ENCODE measurements at places on chromosomes 1 and 21.
A peak's percentile ranks its signal among the peaks of the same experiment; 100 is the strongest.

DNA sequence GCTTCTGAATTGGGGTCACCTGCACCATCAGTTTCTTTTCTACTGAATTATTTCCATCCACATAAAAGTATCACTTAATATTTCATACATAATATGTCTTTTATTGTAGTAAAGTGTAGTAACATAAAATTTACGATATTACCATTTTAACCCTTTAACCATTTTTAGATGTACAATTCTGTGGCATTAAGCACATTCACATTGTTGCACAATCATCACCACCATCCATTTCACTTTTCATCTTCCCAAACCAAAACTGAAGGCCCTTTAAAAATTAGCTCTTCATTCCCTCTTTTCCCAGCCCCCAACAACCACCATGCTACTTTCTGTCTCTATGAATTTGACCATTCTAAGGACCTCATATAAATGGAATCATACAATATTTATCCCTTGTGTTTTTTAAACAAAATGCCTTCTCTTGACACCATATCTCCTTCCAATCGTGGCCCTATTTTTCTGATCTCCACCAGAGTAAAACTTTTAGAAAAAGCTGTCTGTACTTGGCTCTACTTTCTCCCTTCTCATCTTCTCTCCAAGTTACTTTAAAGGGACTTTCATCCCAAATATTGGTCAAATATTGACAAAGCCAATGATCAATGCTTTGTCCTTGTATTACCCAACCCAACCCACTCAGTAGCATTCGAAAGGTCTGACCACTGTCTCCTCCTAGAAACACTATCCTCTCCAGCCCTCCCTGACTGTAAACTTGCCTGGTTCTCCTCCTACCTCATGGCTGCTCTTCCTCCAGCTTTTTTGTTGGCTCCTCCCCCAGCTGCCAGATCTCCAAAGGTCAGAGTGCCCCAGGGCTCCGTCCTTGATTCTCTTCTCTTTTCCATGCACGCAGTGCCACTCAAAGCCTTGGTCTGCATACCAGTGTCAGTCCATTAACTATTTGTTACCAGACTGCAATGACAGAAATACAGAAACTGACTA is 44.7 kb downstream of the SLC30A10 start:
- no peak for DNase-seq
- H3K27me3 ChIP-seq = peaks cover 35% of the 10 kb centered on the region
- H3K36me3 ChIP-seq = no peaks in the 10 kb centered on the region
- no peaks in the 10 kb centered on the region for H3K4me1 ChIP-seq

DNA sequence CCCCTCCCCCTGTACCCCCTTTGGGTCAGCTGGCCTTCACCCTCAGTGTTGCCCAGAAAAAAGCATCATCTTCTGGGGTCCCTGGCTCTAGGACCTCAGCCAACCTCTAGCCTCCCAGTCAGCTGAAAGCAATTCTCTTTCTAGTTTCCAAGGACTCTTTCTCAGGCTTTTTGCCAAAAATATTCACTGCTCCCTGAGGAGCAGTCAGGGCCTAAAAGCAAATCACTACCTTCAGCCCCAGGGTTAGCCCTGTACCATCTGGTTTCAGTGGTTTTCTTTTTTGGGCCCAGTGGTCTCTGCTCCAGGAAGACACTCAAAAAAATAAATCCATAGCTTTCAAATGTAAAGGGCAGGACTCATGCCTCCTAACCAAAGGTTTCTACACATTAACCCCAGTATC is 3.1 kb upstream of the LMOD1 start:
- H3K4me1 ChIP-seq = peaks cover 9% of the 10 kb centered on the region
- peaks cover 2% of the 10 kb centered on the region for H3K36me3 ChIP-seq
- peaks cover 42% of the 10 kb centered on the region for H3K27me3 ChIP-seq
- no peak for DNase-seq
- no peak overlapping the region for H3K4me3 ChIP-seq
- H3K27ac ChIP-seq = no peak overlapping the region

- H3K4me1 ChIP-seq = no peaks in the 10 kb centered on the region
- H3K27me3 ChIP-seq = no peaks in the 10 kb centered on the region
- H3K27ac ChIP-seq = no peak overlapping the region
- peaks cover 5% of the 10 kb centered on the region for H3K36me3 ChIP-seq
Observed at GRCh38 chr21:46081862-46082712, 15.8 kb upstream of the COL6A2 start.

- H3K4me1 ChIP-seq = no peaks in the 10 kb centered on the region
- H3K27ac ChIP-seq = no peak overlapping the region
- no peaks in the 10 kb centered on the region for H3K36me3 ChIP-seq
- H3K4me3 ChIP-seq = no peak overlapping the region
- H3K27me3 ChIP-seq = peaks cover 26% of the 10 kb centered on the region
Observed at GRCh38 chr1:112307930-112308591, 88.0 kb upstream of the CTTNBP2NL start.

DNA sequence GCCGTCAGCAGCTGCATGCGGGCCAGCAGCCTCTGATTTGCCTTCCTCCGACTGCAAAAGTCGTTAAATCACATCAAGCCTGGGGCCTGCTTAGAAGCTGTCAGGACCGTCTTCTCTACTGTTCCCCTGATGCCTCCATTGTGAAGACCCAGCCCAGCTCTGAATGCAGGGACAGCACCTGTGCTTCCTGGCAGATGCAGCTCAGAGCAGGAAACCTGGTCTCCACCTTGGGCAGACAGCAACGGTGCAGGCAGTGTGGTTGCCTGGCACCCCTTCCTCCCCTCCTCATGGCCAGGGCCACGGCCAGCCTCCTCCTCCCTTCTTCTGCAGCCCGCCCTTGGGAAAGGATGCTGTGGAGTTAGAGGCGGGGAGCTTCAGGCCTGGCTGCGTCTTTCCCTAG is 92.3 kb upstream of the COL6A1 start:
- H3K4me1 ChIP-seq = peaks cover 81% of the 10 kb centered on the region
- no peak for DNase-seq
- peaks cover 9% of the 10 kb centered on the region for H3K36me3 ChIP-seq

DNA sequence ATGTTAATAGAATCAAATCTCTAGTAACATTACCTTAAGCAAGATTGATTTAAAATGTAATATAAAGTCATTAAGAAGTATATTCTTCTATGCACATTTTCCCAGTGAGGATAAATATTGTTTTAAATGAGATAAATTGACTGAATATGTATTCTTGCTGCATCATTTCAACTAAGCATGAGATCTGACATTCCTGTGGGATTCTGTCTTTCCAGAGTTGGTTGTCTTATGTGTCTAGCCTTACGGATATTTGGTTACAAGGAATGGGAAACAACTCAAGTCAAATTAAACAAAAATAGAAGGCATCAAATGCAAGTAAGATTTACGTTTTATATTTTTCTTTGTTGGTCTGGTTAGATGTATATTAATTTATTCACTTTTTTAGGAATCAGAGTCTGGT is 287.5 kb downstream of the PTGER3 start:
- peaks cover 3% of the 10 kb centered on the region for H3K36me3 ChIP-seq
- no peak overlapping the region for H3K27ac ChIP-seq
- H3K27me3 ChIP-seq = no peaks in the 10 kb centered on the region
- no peak for DNase-seq
- no peaks in the 10 kb centered on the region for H3K4me1 ChIP-seq
- H3K4me3 ChIP-seq = no peak overlapping the region

- H3K4me3 ChIP-seq = no peak overlapping the region
- peaks cover 8% of the 10 kb centered on the region for H3K4me1 ChIP-seq
- H3K36me3 ChIP-seq = peaks cover 62% of the 10 kb centered on the region
- no peaks in the 10 kb centered on the region for H3K27me3 ChIP-seq
- H3K27ac ChIP-seq = no peak overlapping the region
Observed at GRCh38 chr21:38818325-38818723, 12.6 kb downstream of the ETS2 start.

DNA sequence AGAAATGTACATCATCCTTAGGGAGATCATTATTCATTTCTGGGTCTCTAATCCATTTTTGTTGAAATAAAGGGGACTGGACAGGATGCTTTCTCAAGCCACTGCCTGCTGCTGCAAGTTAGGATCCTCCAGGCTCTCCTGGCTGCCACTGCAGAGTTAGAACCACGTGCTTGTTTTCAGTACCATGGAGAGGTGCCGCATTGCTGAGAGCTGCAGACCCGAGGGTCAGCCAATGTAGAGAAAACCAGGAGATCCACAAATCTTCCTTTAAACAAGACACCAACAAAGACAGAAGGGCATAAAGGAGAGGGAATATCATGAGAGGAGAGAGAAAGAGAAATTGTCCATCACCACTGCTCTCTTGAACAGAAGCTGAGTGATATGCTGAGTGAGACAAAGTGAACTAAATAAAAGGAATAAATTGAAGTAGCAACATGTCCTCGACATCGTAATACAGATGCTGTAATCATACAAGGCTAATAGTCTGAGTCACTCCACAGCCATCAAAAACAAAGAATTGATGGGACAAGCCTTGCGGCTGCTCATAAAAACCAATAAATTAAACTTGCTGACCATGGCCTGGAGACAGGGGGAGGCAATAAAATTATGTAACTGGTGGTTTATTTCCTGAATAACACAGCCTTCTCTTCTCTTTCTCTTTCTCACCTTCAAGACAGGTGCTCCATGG is 255.7 kb downstream of the OMA1 start:
- no peaks in the 10 kb centered on the region for H3K4me1 ChIP-seq
- H3K27ac ChIP-seq = no peak overlapping the region
- no peak for DNase-seq
- H3K36me3 ChIP-seq = peaks cover 2% of the 10 kb centered on the region
- H3K4me3 ChIP-seq = no peak overlapping the region
- no peaks in the 10 kb centered on the region for H3K27me3 ChIP-seq

DNA sequence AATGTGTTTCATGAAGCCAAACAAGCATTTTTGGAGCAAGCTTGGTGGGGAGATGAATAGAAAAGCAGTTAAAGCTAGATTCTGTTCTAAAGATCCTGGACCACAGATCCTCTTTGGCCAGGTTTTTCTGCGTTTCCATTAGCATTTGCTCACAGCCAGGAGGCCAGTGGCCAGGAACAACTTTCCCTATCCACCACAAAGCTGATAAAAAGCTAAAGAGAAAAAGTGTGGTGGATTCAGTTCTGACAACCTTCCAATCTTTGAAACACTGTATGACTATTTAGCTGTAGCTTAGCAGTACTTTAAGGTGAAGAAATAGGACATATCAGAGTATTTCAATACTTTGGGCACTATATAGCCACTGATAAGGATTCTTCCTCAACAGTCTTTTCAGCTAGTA is 3.0 kb upstream of the NEK7 start:
- no peak overlapping the region for H3K4me3 ChIP-seq
- DNase-seq = no peak
- peaks cover 20% of the 10 kb centered on the region for H3K4me1 ChIP-seq

- DNase-seq = no peak
- no peak overlapping the region for H3K4me3 ChIP-seq
- no peaks in the 10 kb centered on the region for H3K27me3 ChIP-seq
- no peaks in the 10 kb centered on the region for H3K4me1 ChIP-seq
- no peaks in the 10 kb centered on the region for H3K36me3 ChIP-seq
Observed at GRCh38 chr1:117540532-117540931, 65.3 kb upstream of the TENT5C start.

- no peak overlapping the region for H3K4me3 ChIP-seq
- H3K4me1 ChIP-seq = no peaks in the 10 kb centered on the region
- H3K27ac ChIP-seq = no peak overlapping the region
Observed at GRCh38 chr21:28063241-28064216, 929.1 kb downstream of the LTN1 start.

- peaks cover 4% of the 10 kb centered on the region for H3K36me3 ChIP-seq
- no peak overlapping the region for H3K4me3 ChIP-seq
- DNase-seq = no peak
- H3K27me3 ChIP-seq = no peaks in the 10 kb centered on the region
- H3K4me1 ChIP-seq = peaks cover 14% of the 10 kb centered on the region
- H3K27ac ChIP-seq = peak overlapping the region; percentile 56
Observed at GRCh38 chr1:202247837-202248795, 54.5 kb downstream of the LGR6 start.

DNA sequence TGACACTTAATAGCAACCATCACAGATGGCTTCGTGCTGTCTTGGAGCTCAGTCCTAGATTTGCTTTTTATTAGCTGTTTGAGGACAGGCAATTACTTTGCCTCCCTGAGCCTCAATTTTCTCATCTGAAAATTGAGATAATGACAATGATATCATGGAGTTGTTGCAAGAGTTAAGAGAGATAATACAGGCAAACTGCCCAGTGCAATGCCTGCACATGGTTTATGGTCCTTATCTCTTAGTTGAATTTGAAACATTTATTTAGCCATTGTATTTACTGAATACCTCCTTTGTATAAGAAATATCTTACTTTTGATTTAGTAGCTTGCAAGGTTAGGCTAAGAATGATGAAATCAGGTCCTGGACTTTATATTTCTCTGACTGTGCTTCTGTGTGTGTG is 17.7 kb downstream of the KCNA2 start:
- peaks cover 24% of the 10 kb centered on the region for H3K27me3 ChIP-seq
- H3K4me3 ChIP-seq = no peak overlapping the region
- no peaks in the 10 kb centered on the region for H3K4me1 ChIP-seq
- H3K36me3 ChIP-seq = peaks cover 2% of the 10 kb centered on the region
- DNase-seq = no peak

- peaks cover 14% of the 10 kb centered on the region for H3K4me1 ChIP-seq
- H3K36me3 ChIP-seq = peaks cover 3% of the 10 kb centered on the region
- H3K27ac ChIP-seq = no peak overlapping the region
Observed at GRCh38 chr1:25854554-25854953, 4.7 kb downstream of the AUNIP start.
